H9 (cell line): ENCODE measurements at places on chromosomes 4 and X. TPM values are rescaled to one million over a fixed set of nuclear protein-coding genes. Genes with fewer than 3 reads are reported as not detected.

Gene QRFPR
- total RNA-seq = 0.48 and 0.63 TPM in 2 replicates

Gene XK
- 0.85 and 0.97 TPM in 2 replicates for total RNA-seq

Gene LPAR4
- 6.0 and 6.4 TPM in 2 replicates for total RNA-seq

Gene STPG2
- total RNA-seq = 0.11 and 0.20 TPM in 2 replicates
